ENCODE measurements at places on chromosomes 11 and 22.

DNA sequence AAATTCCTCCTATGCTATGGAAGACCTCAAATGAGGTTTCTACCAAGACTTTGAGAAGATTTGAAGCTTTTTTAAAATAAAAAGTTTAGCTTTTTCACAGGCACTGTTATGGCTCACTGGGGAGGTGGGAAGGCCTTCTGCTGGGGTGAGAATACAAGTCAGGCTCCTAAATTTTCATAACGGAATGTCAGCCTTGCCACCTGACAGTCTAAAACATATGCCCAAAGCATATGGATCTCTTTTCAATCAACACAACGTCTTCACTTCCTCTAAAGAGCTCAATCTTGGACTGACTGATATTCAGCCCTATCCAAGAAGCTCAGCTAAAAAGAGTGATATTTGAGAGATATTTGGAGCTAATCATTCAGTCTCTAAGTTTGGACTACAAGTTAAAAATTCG, 57.1 kb upstream of the LIN7C start:
- no peak for DNase-seq

- peak; percentile 47 for DNase-seq
Measured at GRCh38 chr11:73980001-73980961, 2.4 kb downstream of the UCP2 start.

GRCh38 chr22:33879796-33880195, 40.5 kb downstream of the LARGE1 start:
- peak; percentile 49 for DNase-seq

DNA sequence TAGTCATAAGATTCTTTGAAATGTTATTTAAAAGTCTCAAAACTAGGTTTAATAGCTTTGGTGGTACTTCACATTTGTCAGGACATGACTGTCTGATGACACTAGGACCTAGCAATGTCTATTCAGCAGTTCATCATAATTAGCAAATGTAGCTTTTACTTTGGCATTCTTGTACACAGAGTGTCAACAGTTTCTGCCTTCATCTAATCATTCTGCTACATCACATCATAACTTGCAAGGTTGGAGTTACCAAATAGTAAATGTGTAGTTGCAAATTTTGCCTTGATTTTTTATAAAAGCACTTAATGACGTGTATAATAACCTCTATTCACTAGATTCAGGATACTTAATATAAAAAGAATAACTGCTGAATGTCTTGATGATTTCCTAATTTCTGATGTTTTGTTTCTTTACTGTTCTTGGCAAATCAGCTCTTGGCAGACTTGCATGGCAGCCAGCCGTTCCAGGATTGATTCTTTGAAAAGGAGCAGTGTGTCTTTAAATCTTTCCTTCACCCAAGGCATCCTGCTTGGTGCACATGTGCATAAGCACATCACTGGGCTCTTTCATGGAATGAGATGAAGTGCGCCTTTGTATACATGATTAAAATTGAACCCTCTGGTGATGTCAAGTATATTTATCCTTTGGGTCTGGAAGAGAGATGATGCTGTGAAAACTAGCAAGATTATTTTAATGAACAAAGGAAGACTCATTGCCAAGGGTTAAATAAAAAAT, 12.2 kb downstream of the FBXO7 start:
- peak; percentile 79 for DNase-seq

DNA sequence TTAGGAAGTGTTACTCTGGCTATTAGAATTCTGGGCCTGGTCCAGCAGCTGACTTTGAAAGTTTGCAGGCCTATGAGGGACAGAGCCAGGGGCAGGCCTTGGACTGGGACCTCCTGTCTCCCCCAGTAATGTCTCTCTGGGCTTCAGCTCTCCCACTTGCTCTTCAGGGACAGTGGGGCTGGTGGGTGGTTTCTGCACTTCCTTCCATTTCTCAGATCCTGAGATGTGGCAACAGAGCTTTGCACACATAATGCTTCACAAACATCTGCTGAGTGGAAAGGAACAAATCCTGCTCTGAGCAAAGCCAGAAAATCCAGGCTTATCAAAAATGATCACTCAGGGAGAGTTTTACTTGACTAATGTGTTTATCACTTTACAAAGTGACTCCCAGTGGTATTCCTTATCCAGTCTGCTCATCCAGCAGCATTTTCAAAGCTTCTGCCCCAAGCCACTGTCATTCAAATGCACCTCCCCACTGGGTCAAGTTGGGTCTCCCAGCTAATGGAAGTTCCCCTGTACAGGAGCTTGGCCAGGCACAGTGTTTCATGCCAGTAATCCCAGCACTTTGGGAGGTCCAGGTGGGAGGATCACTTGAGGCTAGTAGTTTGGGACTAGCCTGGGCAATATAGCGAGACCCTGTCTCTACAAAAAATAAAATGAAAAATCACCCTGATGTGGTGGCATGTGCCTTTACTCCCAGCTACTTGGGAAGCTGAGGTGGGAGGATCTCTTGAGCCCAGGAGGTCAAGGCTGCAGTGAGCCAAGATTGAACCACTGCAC, 13.5 kb upstream of the OSBP2 start:
- peak; percentile 47 for DNase-seq

- DNase-seq: no peak
Measured at GRCh38 chr11:1042626-1043562, 6.4 kb upstream of the MUC6 start.

GRCh38 chr11:7967826-7968225, 2.6 kb upstream of the NLRP10 start:
- no peak for DNase-seq

- no peak for DNase-seq
Measured at GRCh38 chr22:38454353-38455075, 485 bp downstream of the KCNJ4 start.

- DNase-seq: no peak
Measured at GRCh38 chr11:19429108-19429760, 188.5 kb upstream of the E2F8 start.

DNA sequence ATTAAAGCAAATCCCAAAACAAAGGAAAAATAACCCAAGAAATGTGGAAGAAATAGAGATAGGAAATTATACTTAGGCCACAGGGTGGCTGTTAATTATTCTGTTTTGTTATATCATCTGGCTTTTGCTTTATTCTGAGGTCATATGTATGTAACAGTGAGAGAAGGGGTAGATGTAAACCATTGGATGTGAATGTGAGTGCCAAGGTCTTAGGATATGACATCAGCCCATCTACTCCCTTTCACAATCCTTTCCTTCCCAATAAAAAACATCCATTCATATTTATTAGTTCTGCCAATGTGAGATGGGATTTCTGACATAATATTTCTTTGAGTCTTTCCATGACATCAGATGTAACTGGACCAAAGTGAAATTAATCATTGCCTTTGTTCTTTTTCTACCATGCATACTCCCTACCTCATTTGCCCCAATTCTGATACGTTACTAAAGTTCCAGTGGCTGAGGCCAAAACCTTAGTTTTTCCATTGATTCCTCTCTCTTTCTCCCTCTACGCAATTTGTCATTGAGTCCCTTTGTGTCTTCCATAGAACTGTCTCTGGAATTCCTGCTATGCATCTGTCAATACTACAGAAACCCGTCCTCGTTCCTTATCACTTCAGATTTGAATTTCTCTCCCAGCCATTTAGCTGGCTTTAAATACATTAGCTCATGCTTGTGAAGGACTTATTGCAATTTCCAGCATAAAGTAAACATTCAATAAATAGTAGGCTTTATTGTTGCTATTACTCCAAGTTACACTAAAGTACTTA, 170.3 kb downstream of the ARHGAP42 start:
- DNase-seq: no peak

DNA sequence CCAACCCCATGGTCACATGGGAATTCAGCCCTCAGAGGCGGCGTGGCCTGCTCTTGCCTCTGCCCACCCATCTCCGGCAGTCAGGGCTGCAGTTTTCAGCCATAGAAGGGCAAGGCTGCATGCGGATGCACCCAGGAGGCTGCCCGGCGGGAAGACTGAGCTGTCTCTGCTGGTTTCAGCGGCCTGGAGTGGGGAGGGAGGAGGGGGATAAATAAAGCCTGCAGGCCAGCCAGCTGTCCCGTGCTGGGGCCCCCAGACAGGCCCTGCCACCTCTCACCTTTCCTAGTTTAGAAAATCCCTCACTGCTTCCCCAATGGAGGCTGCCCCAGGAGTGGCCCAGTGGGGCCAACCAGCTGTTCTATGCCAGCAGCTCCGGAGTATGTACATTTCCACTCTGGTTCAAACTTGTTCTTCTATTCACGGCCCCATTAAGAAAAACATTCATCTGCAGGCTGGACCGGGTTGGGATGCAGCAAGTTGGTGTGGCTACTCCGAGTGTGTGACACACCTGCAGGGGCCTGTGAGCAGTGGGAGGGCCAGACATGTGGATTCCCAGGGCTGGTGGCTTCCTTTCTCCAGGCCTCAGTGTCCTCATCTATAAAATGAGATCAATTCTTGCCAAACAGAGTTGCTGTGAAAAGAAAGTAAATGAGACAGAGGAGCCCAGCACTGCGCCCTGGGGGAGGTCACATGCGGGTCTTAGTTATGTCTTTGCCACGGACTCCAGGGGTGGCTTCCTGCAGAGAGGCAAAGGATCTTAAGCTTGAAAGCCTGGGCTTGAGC, 5.0 kb downstream of the MICALL1 start:
- no peak for DNase-seq

DNA sequence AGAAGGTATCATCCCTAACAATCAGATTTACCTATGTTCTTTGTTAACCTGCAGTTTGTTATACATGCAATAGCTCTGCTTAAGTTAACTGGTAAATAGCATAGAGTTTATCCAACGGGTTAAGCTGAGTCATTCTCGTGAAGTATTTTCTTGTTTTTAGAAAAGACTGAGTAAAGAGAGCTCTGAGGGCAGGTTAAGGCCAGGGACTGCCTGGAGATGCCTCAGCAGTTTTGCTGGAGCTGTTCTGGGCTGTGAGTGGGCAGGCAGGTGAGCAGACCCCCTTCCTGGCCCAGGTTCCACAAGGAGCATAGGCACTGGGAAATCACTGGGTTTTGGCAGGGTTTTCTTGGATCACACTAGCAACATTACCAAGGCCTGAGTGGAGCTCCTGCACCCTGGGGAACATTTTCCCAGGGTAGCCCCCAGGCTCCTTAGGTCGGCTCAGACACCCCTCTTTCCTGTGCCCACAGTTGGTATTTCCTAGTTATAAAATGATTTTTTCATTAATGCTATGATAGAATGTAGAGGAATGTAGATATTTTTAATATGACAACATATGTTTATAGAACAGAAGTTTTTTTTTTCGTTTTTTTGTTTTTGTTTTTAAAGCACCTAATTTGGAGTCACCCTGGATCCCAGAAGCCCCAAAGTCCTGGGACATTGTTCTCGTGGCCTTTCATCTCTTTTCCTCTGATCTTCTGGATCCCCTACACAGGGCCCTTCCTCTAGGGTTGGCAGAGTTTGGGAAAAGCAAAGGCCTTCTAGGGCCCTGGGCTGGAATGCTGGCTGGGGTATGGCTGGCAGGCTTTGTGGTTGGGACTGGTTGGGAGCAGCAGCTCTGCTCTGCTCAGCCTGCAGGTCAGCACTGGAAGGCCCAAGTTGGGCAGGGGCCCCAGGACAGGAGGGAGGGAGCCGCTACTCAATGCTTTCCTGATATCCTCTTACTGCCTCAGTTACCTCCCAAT, 26.7 kb downstream of the IRAG1 start:
- DNase-seq: no peak

GRCh38 chr22:43168471-43169309, 17.3 kb downstream of the TSPO start:
- no peak for DNase-seq

DNA sequence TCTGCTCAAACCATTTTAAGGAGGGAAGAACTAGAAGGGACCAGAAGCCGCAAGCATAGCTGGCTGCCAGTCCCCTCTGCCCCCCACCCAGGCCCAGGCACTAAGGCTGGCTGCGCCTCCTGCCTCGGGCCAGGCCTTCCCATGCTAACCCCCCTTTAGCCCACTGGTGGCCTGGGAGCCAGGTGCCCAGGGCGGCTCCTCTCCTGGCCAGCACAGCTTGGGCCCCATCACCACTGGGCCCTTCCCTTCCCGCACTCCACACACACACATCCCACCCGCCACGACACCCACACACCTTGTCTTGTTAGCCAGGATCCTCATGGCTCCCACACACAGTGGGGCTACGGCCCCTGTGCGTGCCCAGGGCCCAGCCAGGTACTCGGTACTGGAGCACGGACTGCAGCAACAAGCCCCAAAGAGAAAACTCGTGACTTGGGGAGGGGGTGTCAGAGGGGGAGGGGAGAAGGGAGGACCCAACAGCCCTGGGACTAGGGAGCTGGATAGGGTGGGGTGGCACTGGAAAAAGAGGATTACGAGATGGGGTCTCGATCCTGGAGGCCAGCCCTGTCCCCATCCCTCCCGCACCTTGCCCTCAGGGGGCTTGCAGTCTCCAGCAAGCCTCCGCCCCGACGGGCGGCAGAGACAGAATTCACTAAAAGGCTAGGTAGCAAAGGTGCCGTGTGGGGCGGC, 16.0 kb downstream of the BCL9L start:
- no peak for DNase-seq

- DNase-seq: peak; percentile 57
Measured at GRCh38 chr22:28440592-28441390, 238.8 kb downstream of the TTC28 start.

- no peak for DNase-seq
Measured at GRCh38 chr11:76600124-76600655, 70.4 kb downstream of the LRRC32 start.

- DNase-seq: no peak
Measured at GRCh38 chr11:1076061-1076665, 1.5 kb downstream of the MUC2 start.

- DNase-seq: no peak
Measured at GRCh38 chr22:27164781-27165503, 507.6 kb downstream of the MIAT start.

DNA sequence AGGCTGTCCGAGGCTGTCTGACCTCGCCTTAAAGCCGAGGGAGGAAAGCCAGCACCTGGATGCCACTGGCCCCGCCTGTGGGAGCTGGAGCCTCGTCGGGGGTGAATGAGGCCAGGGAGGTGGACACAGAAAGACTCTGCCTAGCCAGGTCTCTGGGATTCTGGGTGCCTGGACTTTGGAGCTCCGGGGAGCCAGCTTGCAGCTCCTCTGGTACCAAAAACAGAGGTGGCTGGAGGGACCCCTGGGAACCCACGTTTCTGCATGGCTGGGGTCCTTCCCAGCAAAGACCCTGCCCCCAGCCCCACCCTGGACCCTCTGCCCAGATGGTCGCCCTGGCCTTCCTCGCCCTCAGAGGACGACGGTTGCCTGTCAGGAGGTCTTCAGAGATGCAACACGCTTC, 239.7 kb downstream of the BRD1 start:
- DNase-seq: no peak

Measured in Ammon's horn (tissue), 1 donor.